ENCODE measurements at places on chromosomes 1 and 21.
A peak's percentile ranks its signal among the peaks of the same experiment; 100 is the strongest.

DNA sequence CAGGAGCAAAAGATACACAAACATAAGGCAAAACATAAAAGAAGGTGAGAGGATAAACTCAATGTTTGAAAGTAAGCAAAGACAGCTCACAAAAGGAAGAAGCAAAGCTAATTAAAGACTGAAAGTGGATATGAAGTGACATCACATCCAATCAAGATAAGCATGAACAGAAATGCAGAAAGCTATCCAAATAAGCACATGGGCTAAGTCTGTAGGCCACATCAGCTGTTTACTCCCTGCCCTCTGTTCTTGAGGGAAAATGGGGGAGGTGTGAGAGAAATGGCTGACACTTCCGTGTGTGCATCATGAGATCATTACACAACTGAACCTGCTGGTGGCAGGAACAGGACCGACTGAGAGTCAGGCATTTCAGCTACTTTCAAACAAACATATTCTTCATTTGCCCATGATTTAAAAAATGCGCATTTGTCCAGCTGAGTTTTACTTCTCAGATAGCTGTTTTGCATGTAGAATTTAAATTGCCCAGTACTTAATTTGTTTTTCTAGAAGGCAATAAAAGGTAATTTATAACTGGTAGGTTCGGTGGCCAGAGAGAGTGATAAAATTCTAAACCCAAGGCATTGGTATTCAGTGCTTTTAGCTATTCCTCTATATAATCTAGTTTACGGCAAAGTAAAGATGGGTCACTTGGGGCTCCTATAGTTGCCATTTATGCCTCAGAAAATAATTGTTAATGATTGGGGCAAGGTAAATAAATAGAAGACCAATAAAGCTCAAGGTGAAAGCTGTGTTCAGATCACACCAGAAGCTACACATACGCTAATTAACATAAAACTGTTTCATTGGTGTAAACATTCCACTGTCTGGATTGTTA lies 27.2 kb upstream of the MAN1A2 start:
- peak; percentile 4 for DNase-seq

- no peak for DNase-seq
Measured at GRCh38 chr1:61424382-61424781, 300.6 kb downstream of the TM2D1 start.

DNA sequence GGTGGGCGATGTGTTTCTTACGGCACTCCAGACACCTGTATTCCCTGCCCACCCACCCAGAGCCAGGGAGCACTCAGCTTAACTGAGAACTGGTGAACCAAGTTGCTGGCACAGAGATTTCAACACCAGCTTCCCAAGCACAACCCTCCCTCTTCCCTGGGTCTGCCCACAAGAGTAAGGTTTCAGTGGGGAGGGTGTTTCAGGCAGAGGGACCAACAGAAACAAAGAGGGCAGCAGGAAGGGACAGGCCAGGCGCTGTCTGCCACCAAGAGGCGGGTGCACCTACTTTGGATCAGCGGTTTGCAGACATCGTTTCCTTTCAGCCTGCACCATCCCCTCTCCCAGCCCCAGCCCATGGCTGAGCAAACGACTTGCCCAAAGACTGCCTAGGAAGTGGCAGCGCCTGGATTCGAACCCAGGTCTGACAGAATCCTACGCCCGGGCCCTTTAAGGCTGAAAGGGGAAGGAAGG lies 21.9 kb upstream of the ALDH4A1 start:
- no peak for DNase-seq

- DNase-seq, result no peak
Measured at GRCh38 chr1:176055398-176055797, 151.7 kb downstream of the COP1 start.

GRCh38 chr1:37265786-37266667 lies 208.4 kb upstream of the ZC3H12A start:
- peak; percentile 21 for DNase-seq
